Brain (organoid and tissue), 16 donors: ENCODE measurements at places on chromosomes 2 and 18. TPM values are rescaled to one million over a fixed set of nuclear protein-coding genes. Genes with fewer than 3 reads are reported as not detected.

The SESTD1 gene
- 52.8 TPM for polyA plus RNA-seq

The ZSWIM2 gene
- polyA plus RNA-seq = not detected

The NPPC gene
- 0.66 TPM for polyA plus RNA-seq

The LOXHD1 gene
- polyA plus RNA-seq = not detected

The ZNF516 gene
- polyA plus RNA-seq = 29.0 TPM

The OR6B2 gene
- polyA plus RNA-seq = not detected

The DNAH7 gene
- 0.75 TPM for polyA plus RNA-seq

The PROKR1 gene
- not detected for polyA plus RNA-seq

The TDRD15 gene
- not detected for polyA plus RNA-seq

The FTCDNL1 gene
- polyA plus RNA-seq = 0.58 TPM

The DLX1 gene
- 0.63 TPM for polyA plus RNA-seq

The DUSP19 gene
- polyA plus RNA-seq = 0.95 TPM

The KIAA2012 gene
- polyA plus RNA-seq = 0.42 TPM

The AQP12A gene
- polyA plus RNA-seq = not detected

The DPYSL5 gene
- 309 TPM for polyA plus RNA-seq

The HJURP gene
- polyA plus RNA-seq = 18.9 TPM

The CCDC148 gene
- polyA plus RNA-seq = 0.64 TPM

The DNAJC10 gene
- 19.9 TPM for polyA plus RNA-seq

The AMMECR1L gene
- polyA plus RNA-seq = 5.7 TPM

The GLI2 gene
- polyA plus RNA-seq = 0.37 TPM

The HRH4 gene
- not detected for polyA plus RNA-seq

The TFCP2L1 gene
- polyA plus RNA-seq = 11.5 TPM

The DAPL1 gene
- not detected for polyA plus RNA-seq

The UGT1A4 gene
- polyA plus RNA-seq = not detected

The NT5C1B gene
- polyA plus RNA-seq = not detected

The ANKRD29 gene
- polyA plus RNA-seq = 1.2 TPM

The LCT gene
- polyA plus RNA-seq = not detected

The FAM117B gene
- 6.8 TPM for polyA plus RNA-seq
